ENCODE measurements at places on chromosomes 4 and X.

- no peak for DNase-seq
Measured at GRCh38 chr4:83213640-83214039, 71.0 kb downstream of the COQ2 start.

GRCh38 chr4:161714022-161714751 is 449.6 kb downstream of the FSTL5 start:
- no peak for DNase-seq

DNA sequence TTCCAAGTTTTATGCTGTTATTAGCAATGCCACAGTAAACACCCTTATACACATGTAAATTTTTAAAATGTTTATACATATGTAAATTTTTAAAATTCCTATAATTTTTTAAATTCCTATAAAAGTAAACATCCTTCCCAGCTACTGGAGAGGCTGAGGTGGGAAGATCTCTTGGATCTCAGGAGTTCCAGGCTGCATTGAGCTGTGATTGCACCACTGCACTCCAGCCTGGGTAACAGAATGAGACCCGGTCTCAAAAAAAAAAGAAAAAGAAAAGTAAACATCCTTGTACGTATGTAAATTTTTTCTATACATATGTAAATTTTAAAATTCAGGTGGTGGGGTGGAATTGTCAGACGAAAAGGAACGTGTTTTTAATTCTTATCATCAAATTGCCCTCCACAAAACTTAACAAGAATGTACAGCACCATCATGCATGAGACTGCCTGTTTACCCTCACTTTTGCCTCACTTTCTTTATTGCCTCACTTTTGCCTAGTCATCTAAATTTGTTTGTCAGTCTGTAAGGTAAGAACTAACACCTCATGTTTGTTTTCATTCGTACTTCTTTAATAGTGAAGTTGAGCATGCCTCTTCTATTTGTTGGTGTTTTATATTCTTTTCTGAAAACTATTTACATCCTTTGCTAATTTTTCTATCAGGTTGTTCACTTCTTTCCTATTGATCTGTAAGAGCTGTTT is 8.0 kb downstream of the SLC7A3 start:
- DNase-seq: no peak

DNA sequence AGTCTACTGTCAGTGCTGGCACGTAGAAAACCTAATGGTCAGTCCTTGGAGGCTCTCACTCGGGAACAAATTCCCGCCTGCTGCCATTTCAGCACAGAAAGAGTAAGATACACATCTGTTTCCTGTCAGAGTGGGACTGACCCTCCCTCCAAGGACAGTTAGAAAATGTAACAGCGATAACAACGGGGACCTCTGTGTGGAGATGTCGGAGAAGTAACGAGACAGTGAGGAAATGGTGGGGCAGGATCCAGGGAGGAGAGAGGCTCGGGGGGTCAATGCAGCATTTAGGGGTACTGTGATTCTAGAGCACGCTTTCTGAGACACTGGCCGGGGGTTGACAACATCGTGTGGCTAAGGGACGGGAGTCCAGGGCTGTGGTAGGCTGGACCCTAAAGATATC is 36.0 kb upstream of the SORCS2 start:
- no peak for DNase-seq

DNA sequence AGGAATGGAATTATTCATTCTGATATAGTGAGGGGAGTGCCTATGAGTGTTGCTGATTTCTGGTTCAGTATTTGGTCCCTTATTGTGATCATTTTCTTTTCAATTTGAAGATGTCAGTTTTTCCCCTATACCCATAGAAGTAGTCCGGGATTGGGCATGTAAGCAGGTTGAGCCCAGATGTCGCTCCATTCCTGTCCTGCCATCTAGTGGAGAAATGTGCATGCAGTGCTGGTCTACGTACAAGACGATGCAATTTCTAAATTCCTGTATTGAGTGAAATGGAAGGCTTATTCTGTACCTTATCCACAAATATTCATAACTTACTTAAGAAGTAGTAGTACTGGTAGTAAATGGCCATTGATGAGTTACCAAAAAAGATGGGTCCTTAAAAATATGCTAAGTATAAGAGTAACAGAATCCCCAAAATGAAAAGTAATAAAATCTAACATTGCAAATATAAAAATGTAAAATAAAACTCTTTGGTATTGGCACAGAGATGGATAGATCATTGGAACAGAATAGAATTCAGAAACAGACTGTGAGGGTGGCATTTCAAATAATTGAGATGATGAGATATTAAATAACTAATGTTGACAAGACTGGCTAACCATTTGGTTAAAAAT is 60.9 kb downstream of the UGT8 start:
- no peak for DNase-seq

- no peak for DNase-seq
Measured at GRCh38 chr4:153095448-153096204, 108.6 kb upstream of the TRIM2 start.

- DNase-seq: no peak
Measured at GRCh38 chr4:108926061-108926460, 163.2 kb upstream of the ETNPPL start.

- no peak for DNase-seq
Measured at GRCh38 chr4:2583092-2583491, 46.6 kb downstream of the FAM193A start.

DNA sequence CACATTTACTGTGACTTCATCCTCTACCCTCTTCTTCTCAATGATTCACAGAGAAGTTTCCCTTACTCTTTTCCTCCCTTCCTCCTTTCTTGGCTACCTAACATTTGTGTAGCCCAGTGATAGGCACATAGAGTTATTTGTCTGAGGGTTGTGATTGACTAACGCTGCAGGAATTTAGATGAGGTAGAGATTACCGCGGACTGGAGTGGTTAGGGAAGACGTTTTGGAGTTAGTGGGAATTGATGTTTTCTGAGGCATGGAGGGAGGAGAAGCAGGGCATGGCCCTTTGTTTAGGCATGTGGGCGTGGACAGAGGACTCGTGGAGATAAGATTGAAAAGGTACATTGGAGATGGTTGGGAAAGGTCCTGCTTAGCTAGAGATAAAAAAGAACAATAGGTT is 246.7 kb downstream of the GPAT3 start:
- DNase-seq: no peak

DNA sequence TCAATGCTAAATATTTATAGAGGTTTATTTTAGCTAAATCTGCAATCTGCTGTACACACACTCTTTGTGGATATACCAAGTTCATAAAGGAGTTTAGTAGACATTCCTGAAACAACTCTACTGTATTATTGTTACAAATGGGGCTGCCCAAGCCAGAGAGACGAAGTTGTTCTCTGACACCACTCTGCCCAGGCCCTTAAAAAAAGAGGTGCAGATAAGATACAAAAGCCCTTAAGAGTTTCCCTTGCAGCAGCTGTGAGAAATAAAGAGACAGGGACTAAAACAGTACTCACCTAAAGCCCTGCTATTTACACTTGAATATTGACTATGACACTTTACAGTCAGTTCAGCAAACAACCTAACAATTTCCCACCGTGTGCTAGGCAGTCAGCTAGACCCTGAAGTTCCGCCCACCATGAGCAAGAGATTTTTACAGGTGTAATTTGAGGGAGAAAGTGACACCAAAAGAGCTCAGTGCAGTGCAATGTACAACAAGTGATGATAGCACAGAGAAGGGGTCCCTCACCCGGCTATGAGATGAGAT is 191.7 kb downstream of the PRDM5 start:
- no peak for DNase-seq

Measured in thoracic aorta (tissue), 2 donors.